GM20000 (cell line): ENCODE measurements at places on chromosomes 13 and 19.
A peak's percentile ranks its signal among the peaks of the same experiment; 100 is the strongest.

DNA sequence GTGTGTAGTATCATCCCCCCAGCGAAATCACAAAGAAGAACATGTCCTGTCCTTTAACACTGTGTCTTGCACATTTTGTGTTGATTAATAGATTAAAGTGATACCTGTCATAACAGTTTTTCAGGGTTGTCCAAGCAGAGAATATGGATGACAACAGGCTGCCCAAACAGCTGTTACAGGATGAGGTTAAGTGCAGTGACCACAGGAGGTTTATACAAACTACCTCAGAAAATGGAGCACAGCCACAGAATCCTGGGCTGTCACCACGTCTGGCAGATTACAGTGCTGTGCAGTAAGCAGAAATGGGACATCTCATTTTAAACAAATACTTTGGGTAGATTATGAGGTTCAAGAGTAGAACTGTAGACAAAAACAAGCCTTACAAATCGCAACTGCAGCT lies 575.6 kb downstream of the DCT start:
- no peak for DNase-seq

GRCh38 chr13:93789058-93789457 lies 562.5 kb downstream of the GPC6 start:
- no peak for DNase-seq

- no peak for DNase-seq
Measured at GRCh38 chr13:74644229-74644628, 510.0 kb upstream of the KLF12 start.

DNA sequence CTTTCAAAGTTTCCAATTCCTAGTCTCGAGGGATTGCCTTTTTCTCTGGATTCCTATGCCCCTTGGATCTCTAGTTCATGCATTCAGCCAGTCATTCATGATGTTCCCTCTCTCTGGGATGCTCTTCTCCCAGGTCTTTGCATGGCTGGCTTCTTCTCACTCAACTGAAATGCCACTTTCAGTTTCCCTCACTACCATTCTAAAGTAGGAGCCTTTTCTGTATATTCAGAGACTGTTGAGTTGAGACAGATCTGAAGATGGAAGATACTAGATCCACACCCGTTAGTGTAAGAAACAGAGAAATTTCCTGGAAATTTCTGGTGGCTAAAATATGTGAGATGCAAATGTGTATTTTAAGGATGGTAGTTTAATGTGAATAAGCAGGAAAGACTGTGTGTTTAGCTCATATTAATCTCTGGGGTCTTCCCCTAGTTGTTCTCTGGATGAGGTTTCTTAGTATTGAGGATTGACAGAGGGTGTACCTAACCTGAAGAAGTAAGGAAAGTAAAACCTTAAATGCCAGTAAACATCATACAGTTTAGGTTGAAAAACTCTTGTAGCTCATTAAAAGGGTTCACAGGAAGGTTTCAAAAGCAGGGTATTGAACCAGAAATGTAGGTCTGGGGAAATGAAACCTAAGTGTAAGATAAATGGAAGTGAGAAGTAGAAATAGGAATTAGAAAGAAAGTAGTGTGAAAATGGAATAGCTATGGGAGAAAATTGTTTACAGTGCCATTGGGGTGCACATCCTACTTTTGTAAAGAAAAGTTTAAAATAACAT lies 331.3 kb downstream of the NDFIP2 start:
- DNase-seq, result peak; percentile 10

DNA sequence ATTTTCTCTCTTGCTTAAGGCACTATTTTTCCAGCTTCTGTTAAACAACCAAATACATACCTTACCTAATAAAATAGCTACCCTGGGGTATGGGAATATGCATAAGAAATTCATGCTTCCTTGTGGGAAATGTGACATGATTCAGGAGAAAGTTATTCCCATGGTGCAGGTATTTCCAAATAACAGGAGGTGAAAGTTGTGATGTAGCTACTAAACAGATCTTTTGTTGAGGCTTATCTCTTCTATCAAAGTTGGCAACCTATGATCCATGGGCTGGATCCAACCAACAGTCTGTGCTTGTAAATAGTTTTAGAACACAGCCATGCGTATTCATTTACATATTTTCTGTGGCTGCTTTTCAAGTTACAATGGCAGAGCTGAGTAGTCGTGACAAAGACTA lies 177.8 kb upstream of the NBEA start:
- DNase-seq, result no peak
